ENCODE measurements at places on chromosomes 7 and 10.

GRCh38 chr10:71854031-71854430 lies 3.0 kb upstream of the PSAP start:
- DNase-seq: no peak

GRCh38 chr10:96410296-96410695 lies 51.5 kb upstream of the OPALIN start:
- DNase-seq: no peak

DNA sequence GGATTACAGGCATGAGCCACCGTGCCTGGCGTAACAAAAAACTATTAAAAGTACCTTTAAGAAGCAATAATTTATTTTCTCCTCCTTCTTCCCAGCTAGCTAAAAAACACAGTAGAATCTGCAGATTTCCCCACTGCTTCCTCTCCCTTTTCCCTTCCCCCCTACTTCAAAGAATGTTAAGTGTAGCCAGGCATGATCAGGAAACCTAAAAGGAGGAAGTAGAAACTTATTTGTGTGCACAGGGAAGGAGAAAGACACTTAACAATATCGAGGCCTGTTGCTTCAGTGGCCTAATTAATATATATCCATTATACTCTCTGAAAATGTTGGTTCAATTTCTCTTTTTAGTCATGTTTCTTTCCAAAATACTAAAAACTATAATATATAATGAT lies 127.7 kb downstream of the NRBF2 start:
- no peak for DNase-seq

GRCh38 chr7:38656968-38657367 lies 25.8 kb upstream of the AMPH start:
- no peak for DNase-seq

All from HCEC 1CT (cell line).